Activated CD8-positive, alpha-beta memory T cell treated with anti-CD3 and anti-CD28 coated beads for 1 hour (primary cell): ENCODE measurements at places on chromosomes 3 and 15.

- DNase-seq, result no peak
Measured at GRCh38 chr3:43797794-43798193, 107.1 kb downstream of the ABHD5 start.

- DNase-seq, result no peak
Measured at GRCh38 chr15:75924576-75924975, 20.9 kb downstream of the FBXO22 start.

GRCh38 chr15:42100021-42100800 is 5.8 kb upstream of the PLA2G4D start:
- DNase-seq, result no peak

GRCh38 chr3:133828576-133829309 is 23.1 kb downstream of the SRPRB start:
- no peak for DNase-seq

DNA sequence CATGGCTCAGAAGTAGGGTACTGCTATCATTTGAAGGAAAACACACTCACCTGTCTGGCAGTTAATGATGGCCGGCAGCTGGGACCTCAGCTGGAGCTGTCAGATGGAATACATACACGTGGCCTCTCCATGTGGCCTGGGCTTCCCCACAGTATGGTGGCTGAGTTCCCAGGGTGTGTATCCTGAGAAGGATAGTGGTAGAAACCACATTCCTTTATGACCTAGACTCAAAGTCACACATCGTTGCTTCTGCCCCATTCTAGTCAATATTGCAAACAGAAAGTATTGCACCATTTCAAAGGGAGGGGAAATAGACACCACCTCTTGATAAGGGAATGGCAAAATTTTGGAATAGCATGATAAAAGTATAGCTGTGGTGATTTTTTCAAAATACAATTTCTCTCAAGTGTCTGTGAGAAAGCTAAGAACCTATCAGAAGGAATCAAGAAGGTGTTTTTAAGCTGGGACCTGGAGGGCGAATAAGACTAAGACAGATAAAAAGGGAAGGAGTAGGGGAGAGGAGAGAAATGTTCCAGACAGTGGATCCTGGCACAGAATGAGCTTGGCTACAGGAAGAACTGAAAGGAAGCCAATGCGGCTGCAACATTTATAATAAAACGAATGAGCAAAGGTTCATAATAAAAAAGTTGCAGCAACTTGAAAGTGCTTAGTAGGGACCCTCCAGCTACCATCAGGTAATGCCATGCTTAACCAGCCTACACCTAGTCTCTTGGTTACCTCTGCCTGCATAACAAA is 40.1 kb upstream of the GALNT15 start:
- DNase-seq, result no peak

DNA sequence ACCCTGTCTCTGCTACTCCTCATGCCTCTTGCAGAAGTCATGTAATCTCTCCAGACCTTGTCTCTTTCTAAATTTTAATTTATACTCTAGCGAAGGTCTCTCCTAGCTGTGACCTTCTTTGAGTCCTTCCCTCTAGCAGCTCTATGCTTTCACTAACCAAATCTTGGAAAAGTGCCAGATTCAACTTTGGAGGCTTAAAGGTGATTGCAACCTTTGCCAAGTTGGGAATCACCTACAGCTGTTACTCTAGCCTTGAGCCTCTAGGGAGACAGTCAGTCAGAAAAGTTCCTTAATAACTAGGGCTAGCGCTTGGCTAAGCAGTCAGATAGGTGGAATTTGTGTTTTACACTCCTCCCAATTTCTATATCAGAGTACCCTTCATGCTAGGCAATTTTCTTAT is 46.1 kb upstream of the ABI3BP start:
- no peak for DNase-seq

- DNase-seq, result no peak
Measured at GRCh38 chr3:174524203-174524602, 334.9 kb upstream of the NAALADL2 start.

DNA sequence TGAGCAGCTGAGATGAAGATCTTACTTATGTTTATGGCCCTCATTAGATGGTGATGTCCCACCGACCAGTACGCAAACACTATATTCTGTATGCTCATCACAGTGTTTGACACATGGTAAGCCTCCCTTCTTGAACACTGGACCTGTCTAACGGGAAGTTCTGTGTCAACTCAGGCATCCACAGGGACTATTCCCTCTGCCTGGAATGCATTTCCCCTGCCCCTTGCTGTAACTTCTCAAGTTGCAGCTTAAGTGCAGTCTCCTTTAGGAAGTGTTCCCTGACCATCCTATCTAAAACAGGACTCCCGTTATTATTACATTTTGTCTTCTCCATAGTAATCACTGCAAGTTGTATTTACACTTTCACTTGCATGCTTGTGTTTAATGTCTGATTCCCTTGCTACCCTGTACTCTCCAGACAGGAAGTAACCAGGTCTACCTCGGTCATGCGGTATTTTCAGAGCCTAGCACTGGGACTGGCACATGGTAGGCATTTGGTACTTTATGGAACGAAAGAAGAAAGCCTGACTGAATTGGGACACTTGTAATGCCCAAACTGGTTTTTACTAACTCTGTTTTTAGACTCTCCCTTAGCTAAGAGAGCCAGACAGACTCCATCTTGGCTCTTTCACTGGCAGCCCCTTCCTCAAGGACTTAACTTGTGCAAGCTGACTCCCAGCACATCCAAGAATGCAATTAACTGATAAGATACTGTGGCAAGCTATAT is 8.7 kb downstream of the DET1 start:
- DNase-seq, result no peak

GRCh38 chr3:12513694-12514446 is 29.6 kb downstream of the TSEN2 start:
- DNase-seq, result no peak

DNA sequence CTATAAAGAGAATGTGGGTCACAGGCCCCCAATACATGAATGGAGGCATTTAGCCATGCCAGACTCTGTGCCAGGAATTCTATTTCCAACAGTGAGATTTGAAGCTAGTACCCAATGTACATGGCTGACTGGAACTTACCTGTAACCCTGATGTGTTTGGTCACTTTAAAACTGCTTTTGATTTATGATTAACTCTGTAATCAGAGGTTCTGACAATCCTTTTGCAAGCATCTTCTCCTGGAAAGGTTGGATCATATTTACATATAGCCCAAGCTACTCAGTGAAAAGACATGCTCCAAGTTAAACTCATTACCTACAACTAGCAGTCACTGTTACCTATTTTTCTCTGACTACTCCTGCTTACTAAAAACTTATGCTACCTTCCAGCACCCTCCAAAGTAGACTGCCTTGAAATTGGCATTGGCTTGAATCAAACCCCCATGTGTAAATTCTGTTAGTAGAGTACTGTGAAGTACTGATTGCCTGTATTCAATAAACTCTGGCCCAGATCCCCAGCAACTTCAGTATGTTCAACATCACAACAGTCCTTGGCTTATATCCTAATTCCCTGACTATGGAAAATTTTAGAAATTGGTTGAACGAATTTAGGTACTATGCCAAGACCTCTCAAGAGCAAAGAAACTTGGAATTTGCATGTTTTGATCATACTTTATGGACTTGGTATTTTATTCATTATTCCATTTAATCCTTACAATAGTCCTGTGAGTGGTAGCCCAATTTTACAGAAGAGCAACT is 665.6 kb upstream of the NECTIN3 start:
- DNase-seq, result no peak

DNA sequence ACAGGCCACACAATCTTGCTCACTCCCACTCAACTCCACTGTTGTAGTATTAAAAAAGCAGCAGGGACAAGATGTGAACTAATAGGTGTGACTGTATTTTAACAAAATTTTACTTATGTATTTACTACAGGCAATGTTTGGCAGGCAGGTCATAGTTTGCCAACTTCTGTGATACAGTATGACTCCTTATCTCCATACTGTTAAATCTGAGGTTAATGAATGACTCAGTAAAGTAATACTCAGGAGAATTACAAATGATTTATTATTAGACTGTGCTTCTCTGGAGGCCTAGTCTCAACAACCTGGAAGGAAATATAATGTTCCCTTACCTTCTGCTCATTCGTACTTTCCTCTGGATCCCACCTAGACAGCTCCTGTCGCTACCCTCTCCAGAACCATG is 258.6 kb upstream of the KCNMB2 start:
- no peak for DNase-seq

GRCh38 chr3:32483772-32484171 is 18.9 kb downstream of the CMTM6 start:
- no peak for DNase-seq

DNA sequence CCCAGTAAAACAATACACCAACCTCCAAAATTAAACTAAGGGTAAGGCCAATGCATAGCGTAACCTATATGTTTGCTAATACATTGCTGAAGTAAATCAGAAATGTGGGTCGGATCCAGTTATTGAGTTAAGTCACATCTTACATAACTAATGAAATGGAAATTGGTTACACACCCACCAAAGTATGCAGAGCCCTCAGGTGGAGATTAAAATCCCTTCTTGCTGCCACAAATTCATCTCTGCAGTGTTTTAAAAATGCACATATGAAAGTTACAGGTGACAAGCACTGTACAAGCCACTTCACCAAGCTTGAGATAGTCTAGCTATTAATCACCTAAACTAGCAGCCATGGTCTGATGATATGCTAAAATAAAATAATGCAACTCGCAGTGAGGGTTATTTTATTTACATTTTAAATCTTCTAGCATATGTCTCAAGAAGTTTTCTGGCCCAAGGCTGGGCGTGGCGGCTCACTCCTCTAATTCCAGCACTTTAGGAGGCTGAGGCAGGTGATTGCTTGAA is 130.6 kb downstream of the AQP9 start:
- DNase-seq, result no peak
